Lower leg skin (tissue), 4 donors: ENCODE measurements at places on chromosomes 7 and 10. TPM values are rescaled to one million over a fixed set of nuclear protein-coding genes. Genes with fewer than 3 reads are reported as not detected.

DNA sequence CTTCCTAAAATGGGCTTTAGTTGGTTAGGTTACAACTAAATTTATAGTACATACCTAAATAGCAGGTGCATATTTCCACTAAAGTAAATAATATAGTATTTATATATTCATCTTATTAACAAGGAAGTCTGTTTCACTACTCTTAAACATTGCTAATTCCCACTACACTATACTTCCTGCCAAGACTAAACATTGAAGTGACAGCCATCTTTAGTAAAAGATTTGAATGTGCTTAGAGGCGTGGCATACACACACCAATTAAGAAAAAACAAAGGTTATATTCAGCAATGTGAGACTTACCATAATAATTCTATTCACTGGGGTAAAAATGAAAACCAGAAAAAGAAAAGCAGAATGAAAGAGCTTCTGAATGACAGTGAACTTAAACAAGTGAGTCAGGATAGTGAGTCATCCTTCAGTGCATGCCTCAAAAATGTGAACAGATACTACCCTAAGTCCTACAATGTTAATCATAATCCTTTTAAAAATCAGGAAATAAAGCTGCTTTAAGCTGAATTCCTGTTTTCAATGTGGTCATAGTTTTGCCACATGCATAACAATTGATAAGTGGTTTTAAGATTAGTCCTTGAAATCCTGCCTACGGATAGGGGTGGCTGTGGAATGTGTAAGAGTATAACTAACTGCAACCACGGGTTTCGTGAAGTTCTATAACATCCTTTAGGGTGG lies 59.4 kb downstream of the USP6NL start:
- no peak for DNase-seq

GRCh38 chr10:7277432-7277831 lies 133.4 kb downstream of the SFMBT2 start:
- no peak for DNase-seq

GRCh38 chr10:10609379-10609955 lies 408.2 kb upstream of the CELF2 start:
- DNase-seq, result no peak

FAM237B gene
- not detected for total RNA-seq

EPC1 gene
- total RNA-seq, result 37.0 TPM
